ENCODE measurements at places on chromosomes 7 and 10.

GRCh38 chr10:34565934-34566333 lies 249.2 kb downstream of the PARD3 start:
- DNase-seq, result no peak

GRCh38 chr10:129179972-129180678 lies 286.9 kb upstream of the MGMT start:
- no peak for DNase-seq

DNA sequence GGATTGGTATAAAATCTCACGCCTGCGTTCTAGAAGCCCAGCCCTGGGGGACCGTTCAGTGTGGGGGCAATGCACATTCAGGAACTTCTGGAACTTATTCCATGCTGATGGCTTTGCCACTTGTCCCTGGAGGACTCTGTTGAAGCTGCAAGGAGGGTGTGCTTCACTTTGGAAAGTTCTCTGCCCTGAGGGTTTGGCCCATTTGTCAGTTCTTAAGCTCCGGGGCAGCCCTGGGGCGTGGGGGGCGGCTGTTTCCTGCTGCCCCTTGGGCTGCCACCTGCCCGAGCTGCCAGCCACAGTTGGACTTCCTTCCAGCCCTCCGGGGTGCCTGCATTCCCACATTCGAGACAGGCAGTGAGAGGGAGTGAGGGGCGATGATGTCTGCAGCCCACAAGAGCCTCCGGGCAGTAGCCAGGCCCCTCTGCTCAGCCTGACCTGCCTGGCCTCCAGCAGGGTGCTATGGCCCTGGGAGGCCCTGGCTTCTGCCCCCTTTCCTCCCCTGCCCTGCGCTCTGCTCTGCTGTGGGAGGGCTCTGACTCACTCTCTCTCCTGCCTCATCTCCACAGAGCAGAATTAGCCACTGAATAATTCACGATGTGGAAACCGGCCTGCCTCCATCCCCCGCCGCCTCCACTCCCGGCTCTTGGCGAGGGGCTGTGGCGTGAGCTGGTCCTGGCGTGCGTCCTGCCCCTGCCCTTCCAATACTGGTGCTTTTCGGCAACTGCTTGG lies 1.9 kb downstream of the TTYH3 start:
- no peak for DNase-seq

DNA sequence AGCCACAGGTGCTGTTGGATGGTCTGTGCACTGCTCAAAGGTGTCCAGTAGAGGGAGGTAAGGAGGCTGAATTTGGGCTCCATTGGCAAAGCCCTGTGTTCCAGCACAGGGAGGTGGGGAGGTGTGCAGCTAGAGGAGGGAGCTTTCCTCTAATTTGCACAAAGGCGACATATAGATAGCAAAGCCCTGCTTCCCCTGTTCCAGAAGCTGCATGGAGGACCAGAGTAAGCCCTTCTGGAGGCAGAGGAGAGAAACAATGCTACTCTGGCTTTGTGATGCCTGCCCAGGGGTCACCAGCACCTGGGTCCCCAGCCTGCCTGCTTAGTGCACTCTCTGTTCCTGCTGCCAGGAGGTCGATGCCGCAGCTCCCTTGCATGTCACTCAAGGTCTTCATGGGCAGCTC lies 3.4 kb upstream of the ARHGAP22 start:
- DNase-seq, result no peak

GRCh38 chr7:86212976-86213375 lies 430.7 kb upstream of the GRM3 start:
- no peak for DNase-seq

DNA sequence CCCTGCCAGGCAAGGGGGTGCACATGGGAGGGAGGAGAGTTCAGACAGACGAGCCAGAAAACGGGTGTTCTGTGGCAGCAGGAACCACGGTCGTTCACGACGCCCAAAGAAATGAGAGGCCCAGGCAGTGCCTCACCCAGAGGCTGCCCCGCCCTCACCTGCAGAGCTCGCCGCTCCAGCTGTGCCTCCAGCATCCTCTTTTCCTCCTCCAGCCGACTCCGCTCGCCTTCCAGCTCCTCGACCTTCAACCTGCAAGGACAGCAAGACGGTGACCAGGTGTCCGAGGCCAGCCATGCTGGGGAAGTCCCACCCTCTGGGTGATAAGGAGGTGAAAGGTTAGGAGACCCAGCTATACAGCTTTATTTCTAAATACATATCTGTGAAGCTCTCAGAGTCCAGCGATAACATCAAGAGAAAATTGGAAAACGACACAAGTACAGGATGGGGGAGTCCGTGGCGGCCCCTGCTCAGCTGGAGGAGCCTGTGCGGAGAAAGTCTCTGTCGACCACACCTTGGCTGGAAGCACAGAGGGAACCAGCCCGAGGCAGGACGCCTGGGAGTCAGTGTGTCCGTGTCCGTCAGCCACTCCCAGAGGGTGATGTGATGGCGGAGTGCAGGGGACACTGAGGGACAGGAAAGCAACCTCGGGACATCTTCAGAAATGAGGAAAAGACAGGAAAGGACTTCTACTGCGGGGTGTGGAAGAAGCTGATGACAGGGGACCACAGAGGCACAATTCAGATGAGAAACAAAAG lies 275.1 kb downstream of the MAD1L1 start:
- DNase-seq, result no peak

DNA sequence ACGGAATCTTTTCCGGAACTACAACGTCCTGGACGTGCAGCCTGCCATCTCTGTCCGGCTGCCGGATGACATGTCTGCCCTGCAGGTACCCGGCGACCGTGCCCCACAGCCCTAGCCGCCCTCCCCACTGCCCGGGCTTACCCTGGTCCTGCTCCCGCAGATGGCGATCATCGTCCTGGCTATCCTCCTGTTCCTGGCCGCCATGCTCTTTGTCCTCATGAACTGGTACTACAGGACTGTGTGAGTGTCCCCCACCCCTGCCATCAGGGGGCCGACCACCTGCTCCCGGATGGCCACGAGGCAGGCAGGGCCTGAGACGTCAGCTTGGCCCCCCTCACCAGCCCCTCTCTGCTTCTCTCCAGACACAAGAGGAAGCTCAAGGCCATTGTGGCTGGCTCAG lies 38.0 kb upstream of the VSIR start:
- no peak for DNase-seq

DNA sequence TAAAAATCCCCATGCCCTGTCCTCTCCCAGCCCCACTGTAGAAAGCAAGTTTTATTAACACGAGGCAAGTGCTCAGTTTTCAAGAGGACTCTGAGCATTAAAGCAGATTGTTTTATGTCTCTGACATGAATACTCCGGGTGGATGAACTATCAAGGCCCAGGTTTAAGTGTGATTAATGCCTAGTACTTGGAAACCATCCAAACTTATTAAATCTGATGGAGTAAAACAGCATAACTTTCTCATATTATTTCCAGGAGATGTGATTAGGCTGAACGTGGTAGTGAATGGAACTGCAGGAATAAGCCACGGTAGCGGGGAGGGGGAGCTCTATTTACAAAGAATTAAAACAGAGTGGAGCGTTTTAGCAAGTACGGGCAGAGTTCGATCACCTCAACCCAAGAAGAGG lies 144.2 kb upstream of the RNF32 start:
- DNase-seq, result no peak

- no peak for DNase-seq
Observed at GRCh38 chr10:110176141-110177030, 31.0 kb upstream of the MXI1 start.

Measured in cerebellar nuclear complex (tissue), 1 donor.